Heart left ventricle (tissue), 16 donors: ENCODE measurements at places on chromosomes 2 and 18. TPM values are rescaled to one million over a fixed set of nuclear protein-coding genes. Genes with fewer than 3 reads are reported as not detected.

- peak overlapping the region; percentile 36 for H3K27ac ChIP-seq
- no peak overlapping the region for H3K4me3 ChIP-seq
- H3K4me1 ChIP-seq, result no peaks in the 10 kb centered on the region
- H3K27me3 ChIP-seq, result no peaks in the 10 kb centered on the region
- no peak for DNase-seq
These were observed 6.0 kb upstream of the ROCK1 start for GRCh38 chr18:21117409-21118131.

DNA sequence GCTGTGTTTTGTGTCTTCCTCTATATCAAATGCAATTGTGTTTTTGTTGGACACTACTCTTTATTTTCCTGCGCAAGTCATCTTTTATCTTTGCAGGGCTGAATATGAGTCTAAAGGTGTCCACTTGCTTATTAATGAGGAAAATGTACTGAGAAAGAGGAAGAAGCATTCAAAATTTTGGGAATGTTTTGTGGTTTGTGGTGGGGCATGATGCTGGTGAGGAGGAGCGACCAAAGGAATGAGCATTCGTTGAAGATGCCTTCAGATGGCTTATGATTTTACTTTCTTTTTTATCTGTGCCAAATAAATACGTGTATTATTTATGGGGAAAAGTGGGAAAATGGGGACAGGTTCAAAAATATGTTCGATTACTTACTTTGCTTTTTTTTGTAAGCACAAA, 63.9 kb upstream of the SMIM21 start:
- H3K4me3 ChIP-seq, result no peak overlapping the region
- H3K4me1 ChIP-seq, result no peaks in the 10 kb centered on the region
- H3K36me3 ChIP-seq, result no peaks in the 10 kb centered on the region
- no peaks in the 10 kb centered on the region for H3K27me3 ChIP-seq
- no peak overlapping the region for H3K27ac ChIP-seq

- H3K27me3 ChIP-seq, result no peaks in the 10 kb centered on the region
- H3K36me3 ChIP-seq, result no peaks in the 10 kb centered on the region
- H3K27ac ChIP-seq, result no peak overlapping the region
- no peak overlapping the region for H3K4me3 ChIP-seq
These were observed 5.3 kb downstream of the NEU4 start for GRCh38 chr2:241814393-241814642.

DNA sequence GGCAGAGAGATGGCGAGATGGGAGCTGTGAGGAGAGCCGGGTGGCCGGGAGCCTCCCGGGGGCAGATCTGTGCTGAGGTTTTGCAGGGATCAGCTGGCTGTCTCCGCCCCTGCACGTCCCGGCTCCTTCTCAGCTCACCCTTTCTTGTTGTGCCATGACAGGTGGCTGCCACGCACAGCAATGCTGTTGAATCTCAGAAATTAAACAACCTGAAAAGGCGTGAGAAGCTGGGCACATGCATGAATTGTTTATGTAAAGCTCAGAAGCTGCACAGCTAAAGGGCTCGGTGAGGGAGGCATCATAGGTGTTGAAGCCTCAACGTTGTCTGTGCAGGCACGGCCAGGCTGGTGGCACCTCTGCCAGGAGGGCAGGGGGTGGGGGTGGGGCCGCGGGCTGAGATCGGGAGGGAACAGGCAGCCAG, 858 bp upstream of the RTP5 start:
- H3K27ac ChIP-seq, result no peak overlapping the region
- DNase-seq, result no peak
- H3K4me3 ChIP-seq, result no peak overlapping the region
- peaks cover 3% of the 10 kb centered on the region for H3K27me3 ChIP-seq

- H3K4me3 ChIP-seq, result no peak overlapping the region
- no peaks in the 10 kb centered on the region for H3K27me3 ChIP-seq
- peaks cover 21% of the 10 kb centered on the region for H3K4me1 ChIP-seq
These were observed 16.7 kb upstream of the MRO start for GRCh38 chr18:50836521-50836957.

DNA sequence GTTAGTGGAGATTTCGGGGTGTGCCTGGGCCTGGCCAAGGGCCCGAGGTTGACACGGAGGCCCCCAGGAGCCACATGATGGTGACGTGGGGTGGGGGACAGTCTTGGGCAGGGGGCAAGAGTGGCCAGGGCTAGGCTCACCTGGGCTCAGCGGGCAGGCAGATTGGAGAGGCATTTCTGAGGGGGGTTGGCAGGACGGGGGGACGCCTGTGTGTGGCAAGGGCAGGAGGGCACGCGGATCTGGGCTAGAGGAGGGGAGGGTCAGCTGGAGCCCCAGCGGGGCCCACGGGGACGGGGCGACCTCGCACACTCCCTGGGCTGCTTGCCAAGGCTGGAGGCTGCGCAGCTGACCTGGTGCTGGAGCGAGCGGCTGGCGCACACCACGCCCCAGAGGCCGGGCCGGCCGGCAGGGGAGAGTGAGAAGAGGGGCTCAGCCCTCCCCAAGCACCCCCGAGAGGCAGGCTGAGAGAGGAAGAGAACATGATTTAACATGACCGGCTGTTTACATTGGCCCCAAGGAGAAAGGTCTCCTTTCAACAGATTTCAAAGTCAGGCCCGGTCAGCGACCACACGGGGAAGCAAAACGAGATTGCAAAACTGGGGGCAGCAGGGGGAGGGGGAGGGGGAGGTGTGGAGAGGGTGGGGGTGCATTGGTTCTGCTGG, 38.0 kb upstream of the SNED1 start:
- H3K27me3 ChIP-seq, result no peaks in the 10 kb centered on the region
- no peak overlapping the region for H3K4me3 ChIP-seq
- no peaks in the 10 kb centered on the region for H3K36me3 ChIP-seq
- peak; percentile 70 for DNase-seq
- H3K27ac ChIP-seq, result no peak overlapping the region

DNA sequence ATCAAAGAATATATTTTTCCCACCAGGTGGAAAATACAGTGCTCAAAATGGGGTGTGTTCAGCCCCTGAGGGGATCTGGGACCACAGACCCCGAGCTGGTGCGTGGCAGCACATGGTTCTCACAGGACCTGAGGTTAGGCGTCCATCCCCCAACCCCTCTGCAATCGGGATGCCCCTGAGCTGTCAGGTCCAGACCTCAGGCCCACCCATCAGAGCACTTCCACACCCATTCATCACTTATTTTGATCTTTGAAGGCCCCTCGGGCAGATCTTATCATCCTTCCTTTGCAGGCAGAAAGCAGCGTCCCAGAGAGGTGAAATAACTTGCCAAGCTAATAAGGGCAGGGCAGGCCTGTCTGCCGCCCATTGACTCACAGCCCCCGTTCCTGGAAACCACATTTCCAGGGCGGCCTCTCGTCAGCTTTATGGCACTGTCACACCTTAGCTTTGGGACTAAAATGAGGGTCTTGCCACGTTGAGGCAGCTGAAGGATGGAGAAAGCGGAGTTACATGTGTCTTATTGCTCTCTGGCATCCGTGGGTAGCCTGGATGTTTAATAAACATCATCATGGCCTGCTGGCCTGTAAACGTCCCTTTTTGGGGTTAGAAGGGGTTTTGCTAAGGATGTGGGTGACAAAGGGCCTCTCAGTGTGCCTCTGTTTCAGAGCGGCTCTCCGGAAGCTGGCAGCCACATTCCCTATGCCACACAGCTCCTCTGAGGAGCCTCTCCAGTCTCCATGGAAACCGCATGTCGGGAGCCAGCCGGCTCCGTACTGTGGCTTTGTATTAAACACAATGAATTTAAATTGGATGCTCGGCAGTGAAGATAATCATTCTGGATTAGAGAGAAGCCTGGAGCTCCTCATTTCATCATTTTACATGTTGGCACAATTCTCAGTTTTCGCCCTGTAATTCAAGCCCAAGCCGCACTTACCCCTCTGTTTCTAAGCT, 58.3 kb upstream of the MAPRE3 start:
- no peaks in the 10 kb centered on the region for H3K36me3 ChIP-seq
- H3K4me1 ChIP-seq, result no peaks in the 10 kb centered on the region
- peaks cover 12% of the 10 kb centered on the region for H3K27me3 ChIP-seq
- H3K4me3 ChIP-seq, result no peak overlapping the region
- no peak overlapping the region for H3K27ac ChIP-seq

CHST9 gene
- total RNA-seq, result 20.2 TPM
